ENCODE measurements at places on chromosomes 1 and 21.

DNA sequence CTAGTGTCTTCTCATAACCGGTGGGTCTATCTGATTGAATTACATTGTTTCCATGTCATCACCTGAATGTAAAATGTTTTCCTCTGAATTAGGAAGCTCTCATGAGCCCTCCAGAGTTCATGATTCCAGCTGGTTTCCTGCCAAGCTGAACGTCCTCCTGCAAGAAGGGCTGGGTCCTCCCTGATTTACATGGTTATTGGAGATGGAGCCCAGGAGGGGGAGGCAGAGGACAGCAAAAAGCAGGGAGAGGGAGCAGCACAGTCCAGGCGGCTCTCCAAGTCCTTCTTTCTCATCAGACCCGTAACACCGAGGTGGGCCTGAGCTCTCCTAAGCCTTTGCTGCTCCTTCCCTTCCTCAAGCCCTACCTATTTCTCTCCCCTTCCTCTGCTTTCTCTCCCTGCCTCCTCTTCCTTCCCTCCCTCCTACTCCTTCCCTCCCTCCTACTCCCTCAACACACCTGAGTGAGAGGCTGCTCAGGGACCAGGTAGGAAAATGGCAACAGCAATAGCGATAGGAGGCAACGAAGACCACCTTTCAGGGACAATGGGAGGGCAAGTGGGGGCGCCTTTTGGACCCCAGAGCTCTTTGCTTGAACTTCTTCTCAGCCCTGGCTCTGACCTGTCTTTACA is 265.9 kb downstream of the PRDM2 start:
- peak; percentile 32 for DNase-seq

GRCh38 chr1:192632188-192632587 is 3.8 kb upstream of the RGS13 start:
- DNase-seq = peak; percentile 45

- DNase-seq = no peak
These were observed 69.7 kb downstream of the LRRN2 start for GRCh38 chr1:204615881-204616280.

- no peak for DNase-seq
These were observed 26.7 kb upstream of the TP53BP2 start for GRCh38 chr1:223872308-223872901.

- DNase-seq = no peak
These were observed 1.3 kb downstream of the JAM2 start for GRCh38 chr21:25640202-25640942.

- DNase-seq = no peak
These were observed 9.4 kb upstream of the GPR161 start for GRCh38 chr1:168146160-168146539.

DNA sequence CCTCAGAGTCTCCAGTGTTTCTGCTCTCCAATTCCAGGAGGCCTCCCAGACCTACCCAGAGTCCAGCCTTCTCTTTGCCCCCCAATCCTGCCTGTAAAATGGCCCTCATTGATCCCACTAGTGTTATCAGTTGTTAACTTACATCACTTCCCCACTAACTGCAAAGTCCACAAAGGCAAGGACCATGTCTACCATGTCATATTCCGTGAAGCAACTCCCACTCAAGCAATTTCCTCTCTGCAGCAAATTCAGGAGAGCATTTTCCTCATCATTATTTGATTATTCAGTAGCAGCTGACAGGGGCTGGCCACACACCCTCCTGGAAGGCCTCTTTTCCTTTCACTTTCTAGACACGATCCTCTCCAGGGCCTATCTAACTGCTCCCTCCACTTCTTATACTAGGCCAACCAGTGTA is 153.5 kb downstream of the RERE start:
- no peak for DNase-seq

DNA sequence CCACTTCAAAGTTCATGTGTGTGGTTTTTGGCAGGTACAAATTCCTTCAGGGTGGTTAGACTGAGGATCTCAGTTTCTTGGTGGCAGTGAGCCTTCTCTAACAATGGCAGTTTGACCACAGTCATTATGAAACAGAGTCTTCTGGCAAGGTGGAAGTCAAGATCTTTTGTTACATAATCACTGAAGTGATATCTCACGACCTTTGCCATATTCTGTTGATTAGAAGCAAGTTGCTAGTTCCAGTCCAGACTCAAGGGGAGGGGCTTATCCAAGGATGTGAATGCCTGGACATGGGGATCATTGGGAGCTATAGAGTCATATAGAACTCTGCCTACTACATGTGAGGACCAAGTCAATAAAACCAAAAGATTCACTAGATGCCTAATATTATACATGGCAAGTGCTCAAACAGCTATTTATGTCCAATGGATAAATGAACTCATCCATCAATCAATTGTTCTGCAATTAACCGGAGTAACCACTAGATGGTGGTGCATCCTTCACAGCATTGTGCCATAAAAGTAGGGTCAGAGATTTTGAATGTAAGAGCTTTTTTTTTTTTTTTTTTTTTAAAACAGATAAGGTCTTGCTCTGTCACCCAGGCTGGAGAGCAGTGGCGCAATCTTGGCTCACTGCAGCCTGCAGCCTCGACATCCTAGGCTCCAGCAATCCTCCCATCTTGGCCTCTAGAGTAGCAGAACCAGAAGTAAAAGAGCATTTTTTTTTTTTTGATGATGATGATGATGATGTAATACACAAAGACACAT is 131.9 kb downstream of the CRB1 start:
- peak; percentile 68 for DNase-seq

GRCh38 chr1:239922778-239923522 is 168.7 kb upstream of the FMN2 start:
- DNase-seq = no peak

DNA sequence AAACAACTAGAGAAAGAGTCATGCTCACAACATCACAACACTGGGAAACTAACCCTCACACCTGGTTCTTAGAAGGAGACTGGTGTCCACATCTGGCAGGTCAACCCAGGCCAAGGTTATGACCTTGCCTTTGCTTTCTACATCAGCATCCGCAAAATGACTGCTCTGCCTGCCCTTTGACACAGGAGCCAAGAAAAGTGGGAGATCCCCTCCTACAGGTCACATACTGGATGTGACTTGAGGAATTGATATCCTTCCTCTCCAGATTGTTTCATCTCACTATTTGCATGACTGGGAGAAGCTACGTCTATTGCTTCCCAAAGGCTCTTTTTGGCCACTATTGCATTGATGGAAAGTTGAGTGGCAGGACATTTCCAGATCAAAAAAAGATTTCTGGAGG is 115.5 kb downstream of the MIS18A start:
- DNase-seq = no peak

Data from brain microvascular endothelial cell (primary cell).